ENCODE measurements at places on chromosomes 3 and 15.

DNA sequence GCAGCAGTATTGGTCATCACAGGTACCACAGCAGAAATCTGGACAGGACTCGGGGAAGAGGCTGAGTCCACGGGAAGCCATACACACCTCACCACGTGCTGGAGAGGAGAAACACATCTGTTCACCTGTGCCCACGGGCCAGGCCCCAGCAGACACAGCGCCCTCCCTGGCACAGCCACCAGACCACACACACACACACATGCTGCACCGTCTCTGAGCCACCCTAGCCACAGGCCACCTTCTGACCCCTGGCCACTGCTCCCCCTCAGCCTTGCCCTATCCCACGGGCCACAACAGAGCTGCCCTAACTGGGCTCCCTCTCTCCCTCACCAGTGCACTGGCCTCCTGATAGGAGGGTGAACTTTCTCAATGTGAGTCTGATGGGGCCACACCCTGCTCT is 2.8 kb downstream of the SHISA5 start:
- no peak for DNase-seq

- no peak for DNase-seq
Measured at GRCh38 chr3:40057786-40058185, 248.4 kb downstream of the MYRIP start.

DNA sequence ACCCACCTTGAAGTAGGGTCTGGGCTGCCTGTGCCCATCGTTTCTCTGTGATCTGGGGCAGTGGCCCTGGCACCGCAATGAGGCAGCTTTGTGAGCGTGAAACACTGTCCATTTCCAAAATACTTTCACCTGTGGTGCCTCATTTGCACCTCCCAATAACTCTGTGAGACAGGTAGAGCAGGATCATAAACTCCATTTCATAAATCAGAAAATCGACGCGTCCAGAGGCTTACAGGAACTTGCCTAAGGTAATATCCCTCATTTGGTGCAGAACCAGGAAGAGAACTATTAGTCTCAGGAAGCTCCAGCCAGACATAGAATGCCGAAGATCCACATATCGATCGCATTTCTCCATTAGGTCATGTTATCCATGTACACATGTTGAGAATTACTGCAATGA is 38.2 kb upstream of the SEMA4B start:
- no peak for DNase-seq

DNA sequence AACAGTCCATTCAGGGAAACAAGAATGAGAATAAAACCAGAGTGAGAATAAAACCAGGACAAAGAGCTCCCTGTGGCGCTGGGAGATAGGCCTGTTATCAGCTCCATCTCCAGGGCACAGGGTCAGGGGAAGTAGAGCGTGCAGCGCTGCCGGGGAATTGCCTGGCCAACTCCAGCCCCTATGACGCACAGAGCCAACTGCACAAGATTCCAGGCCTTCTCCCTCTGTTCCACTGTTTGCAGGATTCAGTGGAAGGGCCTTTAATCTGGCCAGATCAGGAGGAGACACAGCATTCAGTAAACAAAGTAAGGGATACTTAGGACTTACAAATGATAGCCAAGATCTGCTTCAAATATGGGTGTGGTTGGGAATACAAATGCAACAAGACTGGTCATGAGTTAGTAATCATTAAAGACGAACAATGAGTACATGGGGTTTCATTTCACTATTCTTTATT is 49.4 kb downstream of the ITGB5 start:
- peak; percentile 14 for DNase-seq

DNA sequence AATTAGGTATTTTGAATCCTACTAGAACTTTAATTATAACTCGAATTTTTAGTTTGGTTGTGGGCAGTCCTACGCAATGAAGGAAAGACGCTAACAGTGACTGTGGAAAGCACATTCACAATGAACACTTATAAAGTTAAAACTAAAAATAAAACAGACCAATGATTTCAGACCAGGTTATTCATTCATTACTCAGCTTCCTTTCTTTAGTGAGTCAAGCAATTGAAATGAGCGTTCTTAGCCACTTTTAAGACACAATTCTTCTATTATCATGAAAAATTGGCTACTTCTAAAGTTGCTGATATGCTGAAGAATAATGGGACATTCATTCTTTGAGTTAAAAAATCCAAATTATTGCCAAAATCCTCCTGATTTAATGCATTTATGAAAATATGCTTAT is 66.0 kb upstream of the CMSS1 start:
- no peak for DNase-seq

GRCh38 chr3:98705212-98705611 is 57.9 kb upstream of the ST3GAL6 start:
- DNase-seq: no peak

Measured in erythroblast (primary cell).